GM12864 (cell line): ENCODE measurements at places on chromosomes 16 and 17.

GRCh38 chr16:85061566-85061965 lies 34.0 kb downstream of the KIAA0513 start:
- no peak for DNase-seq

GRCh38 chr17:29048440-29049368 lies 5.8 kb downstream of the PIPOX start:
- DNase-seq, result no peak

DNA sequence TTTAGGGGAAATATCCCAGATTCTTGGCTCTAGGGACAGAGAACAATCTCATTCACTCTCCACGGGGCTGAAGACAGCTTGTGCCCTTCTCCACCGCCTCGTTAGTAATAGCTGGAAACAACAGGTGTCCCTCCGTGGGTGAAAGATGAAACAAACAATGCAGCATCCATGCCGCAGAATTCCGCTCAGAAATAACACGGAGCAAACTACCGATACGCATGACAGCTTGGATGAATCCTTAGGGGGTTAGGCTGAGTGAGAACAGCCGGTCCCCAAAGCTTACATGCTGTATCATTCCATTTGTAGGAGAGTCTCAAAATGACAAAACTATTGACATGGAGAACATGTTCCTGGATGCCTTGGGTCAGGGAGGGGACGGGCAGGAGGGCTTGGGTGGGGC lies 29.4 kb upstream of the CACNG1 start:
- no peak for DNase-seq

DNA sequence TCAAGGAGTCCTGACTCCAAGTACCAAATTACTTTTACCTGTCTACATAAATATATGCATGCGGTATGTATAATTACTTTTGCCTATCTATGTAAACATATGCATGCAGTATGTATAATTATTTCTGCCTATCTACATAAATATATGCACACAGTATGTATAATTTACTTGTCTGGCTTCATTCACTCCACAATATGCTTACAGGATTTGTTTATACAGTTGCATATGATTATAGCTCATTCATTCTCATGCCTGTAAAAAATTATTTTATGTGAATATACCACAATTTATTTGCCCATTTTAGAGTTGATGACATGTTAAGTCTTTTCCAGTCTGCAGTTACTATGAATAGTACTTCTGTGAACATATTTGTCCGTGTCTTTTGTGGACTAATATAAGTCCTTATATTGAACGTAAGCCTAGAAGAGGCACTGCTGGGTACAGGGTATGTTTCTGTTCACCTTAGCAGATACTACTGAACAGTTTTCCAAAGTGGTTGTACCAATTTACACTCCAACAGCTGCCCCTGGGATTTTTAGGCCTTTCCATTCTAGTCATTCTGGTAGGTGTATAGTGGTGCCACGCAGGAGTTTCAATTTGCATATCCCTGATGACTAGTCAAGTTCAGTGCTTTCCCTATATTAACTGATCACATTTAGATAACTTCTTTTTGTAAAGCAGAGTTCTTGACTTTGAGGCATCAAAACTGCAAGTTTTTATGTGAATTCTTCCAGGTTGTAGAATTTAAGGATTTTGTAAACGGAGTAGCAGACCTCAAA lies 47.0 kb downstream of the MARVELD3 start:
- DNase-seq, result no peak

GRCh38 chr17:49590874-49591273 lies 15.2 kb downstream of the NXPH3 start:
- no peak for DNase-seq

- no peak for DNase-seq
These were observed 133.3 kb downstream of the ZNF778 start for GRCh38 chr16:89350701-89351380.

DNA sequence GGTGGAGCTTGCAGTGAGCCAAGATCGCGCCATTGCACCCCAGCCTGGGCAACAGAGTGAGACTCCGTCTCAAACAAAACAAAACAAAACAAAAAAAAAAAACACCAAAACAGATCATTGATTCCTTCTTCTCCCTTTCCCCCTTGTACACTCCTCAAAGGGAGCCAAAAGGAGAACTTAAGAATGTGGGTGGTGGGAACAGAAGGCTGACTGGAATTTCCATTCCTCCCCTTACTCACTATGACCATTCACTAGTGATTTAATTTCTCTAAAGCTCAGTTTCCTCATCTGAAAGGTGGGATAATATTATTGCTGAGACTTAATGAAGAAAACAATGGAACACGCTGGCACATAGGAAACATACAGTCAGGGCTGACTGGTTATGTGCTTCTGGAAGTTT lies 17.1 kb upstream of the HNF1B start:
- no peak for DNase-seq

DNA sequence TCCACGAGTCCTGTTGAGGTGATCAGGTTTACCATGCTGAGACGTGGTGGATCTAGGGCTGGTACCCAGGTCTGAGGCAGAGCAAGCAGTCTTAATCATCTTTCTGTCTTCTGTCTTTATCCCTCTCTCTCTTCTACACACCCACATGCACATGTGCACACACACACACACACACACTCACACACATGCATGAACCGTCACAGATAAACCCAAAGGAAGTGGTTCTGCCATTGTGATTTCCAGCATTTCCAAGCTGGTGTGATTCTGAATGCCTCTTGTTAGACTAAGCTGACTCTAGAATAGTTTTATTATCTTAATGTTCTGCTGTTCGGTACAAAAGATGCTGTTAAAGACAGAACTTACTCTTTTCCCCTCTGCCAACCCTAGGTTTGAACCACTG lies 411.8 kb upstream of the SALL1 start:
- no peak for DNase-seq

DNA sequence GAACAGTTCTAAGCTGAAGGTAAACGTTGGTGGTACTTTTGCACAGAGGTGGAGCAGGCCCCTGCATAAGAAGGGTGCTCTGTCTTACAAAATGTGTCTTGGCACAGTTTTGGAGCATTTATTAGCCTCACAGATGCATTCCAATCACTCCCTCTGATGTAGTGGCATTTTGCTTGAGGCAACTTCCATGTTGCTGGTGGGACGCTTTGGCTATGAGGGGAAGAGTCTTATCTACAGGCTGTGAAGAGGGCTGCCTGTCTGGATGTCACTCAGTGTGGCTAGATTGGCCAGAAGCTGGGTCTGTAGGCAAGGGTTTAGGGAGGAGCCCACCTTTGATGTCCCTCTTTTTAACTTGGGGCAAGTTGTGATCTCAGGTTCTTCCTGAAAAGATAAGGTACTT lies 2.6 kb upstream of the RARA start:
- no peak for DNase-seq

- DNase-seq, result no peak
These were observed 32.3 kb upstream of the EMP2 start for GRCh38 chr16:10612649-10613179.
